ENCODE measurements at places on chromosomes 16 and 17. TPM values are rescaled to one million over a fixed set of nuclear protein-coding genes. Genes with fewer than 3 reads are reported as not detected.

RND2 gene
- 0.79 TPM for total RNA-seq

CLDN6 gene
- not detected for total RNA-seq

PLEKHH3 gene
- total RNA-seq = 38.7 TPM

SCN4A gene
- 4.5 TPM for total RNA-seq

GLIS2 gene
- 1.1 TPM for total RNA-seq

- DNase-seq = no peak
These were observed 216.3 kb upstream of the PSMD7 start for GRCh38 chr16:74080311-74080710.

DNA sequence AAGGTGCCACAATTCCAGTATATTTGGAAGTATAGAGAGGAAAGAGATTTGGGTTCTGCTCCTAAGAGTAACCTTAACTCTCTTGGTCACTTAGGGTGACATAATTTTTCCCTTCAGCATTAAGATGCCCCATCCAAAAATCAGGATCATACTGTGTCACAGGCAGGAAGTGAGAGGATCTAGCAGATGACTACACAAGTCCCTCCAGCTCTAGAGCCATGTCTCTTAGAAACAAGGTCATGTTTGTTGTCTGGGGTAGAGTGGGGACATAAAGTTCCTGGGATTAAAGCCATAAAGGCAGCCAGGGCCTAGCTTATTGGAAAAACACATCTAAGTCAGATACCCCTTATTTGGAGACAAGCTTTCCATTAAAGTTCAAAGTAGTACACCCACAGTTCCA is 2.7 kb downstream of the CCL8 start:
- no peak for DNase-seq

GRCh38 chr16:24845726-24846547 is at the start of gene SLC5A11:
Gene SLC5A11 (plus strand): TSS chr16:24845963. CDS start chr16:24858644, 12,681 bp downstream.
- no peak for DNase-seq

- DNase-seq = no peak
These were observed 7.1 kb upstream of the FTSJ3 start for GRCh38 chr17:63834431-63835166.

GRCh38 chr17:67227488-67227887 is 17.5 kb downstream of the HELZ start:
- DNase-seq = no peak

Measured in suprapubic skin (tissue), 4 donors.